Dorsolateral prefrontal cortex (tissue), 122 donors: ENCODE measurements at places on chromosomes 13 and 19.

DNA sequence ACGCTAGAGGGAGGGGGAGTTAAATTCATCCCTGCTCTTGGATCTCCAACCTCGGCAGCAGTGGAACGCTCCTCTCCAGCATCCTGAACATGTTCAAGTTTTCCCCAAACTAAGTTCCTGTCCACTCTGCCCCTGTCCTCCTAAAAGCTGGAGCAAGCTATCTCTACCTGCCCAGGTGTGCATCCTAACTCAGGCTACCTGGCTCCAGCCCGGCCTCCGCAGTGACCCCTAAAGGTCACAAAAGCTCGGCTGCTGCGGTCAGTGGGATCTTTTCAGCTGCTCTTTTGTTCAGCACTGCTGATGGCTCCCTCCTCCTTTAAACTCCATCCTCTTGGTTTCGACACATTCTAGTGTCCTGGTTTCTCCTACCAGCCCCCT lies 1.4 kb downstream of the DCUN1D2 start:
- DNase-seq, result no peak

GRCh38 chr19:38355728-38356725 lies 18.3 kb upstream of the PSMD8 start:
- DNase-seq, result no peak

DNA sequence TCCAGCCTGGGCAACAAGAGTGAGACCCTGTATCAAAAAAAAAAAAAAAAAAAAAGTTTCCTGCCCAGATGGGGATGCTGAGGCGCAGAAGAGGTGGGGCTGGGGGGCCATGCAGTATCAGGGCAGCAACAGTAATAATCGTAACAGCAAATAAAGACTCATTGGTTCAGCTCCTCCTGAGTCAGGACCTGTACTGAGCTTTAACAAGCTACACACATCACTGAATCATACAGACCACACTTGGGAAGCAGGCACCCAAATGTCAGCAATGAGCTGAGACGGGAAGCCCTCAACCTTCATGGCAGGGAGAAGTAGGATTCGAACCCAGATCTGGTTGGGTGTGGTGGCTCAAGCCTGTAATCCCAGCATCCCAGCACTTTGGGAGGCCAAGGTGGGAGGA lies 10.6 kb upstream of the DPF1 start:
- no peak for DNase-seq

- peak; percentile 92 for DNase-seq
Observed at GRCh38 chr19:46495786-46496099, at the start of gene PNMA8B. Gene PNMA8B (minus strand): TSS chr19:46495867. CDS start chr19:46495465, 402 bp downstream.

DNA sequence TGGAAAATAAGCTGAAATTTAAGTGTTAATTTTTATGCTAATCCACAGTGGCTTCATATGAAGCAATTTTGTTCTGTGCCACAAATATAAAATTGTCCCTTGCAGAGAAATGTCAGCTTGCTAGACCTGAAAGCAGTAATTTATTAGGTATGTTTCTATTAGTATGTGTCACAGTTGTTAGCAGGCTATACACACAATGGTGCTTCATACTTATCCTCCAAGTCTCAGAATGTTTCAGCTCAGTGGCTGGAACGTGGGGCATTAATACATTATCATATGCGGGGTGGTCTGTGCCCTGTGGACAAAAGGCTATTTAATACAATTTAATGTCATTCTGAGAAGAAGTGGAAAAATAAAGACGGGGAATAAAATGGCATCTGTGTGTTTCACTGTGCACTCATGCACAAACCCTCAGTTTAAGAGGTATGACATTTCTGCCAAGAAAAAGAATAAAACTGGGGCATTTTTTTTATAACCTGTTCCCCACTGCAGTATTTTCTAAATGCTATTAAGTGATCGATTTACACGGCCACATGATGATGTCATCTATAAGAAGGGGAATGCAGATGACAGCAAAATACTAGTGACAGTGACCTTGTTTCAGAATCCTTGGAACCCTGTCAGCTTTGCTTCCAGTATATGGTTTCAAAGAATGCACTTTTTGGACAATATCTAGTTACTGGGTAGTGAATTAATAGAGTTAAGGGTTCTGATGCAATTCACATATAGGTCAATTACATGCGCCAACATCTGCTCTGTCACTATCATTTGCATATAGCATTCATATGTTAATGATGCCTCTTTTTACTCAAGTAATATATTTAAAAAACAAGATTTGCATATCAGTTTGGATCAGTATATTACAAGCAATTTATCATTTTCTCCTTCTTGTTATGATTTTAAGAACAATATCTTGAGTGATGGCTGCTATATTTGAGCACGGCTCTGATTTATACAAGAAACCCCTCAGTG lies 21.2 kb upstream of the ZNF536 start:
- DNase-seq, result no peak

- DNase-seq, result no peak
Observed at GRCh38 chr19:6464070-6464873, at the start of gene CRB3. Gene CRB3 (plus strand): TSS chr19:6464271. CDS start chr19:6464702, 431 bp downstream.

GRCh38 chr19:13557756-13558398 lies 51.6 kb upstream of the CACNA1A start:
- no peak for DNase-seq

GRCh38 chr13:105929505-105929904 lies 606.0 kb downstream of the EFNB2 start:
- DNase-seq, result no peak

GRCh38 chr19:14544977-14545715 lies 15.8 kb downstream of the TECR start:
- DNase-seq, result peak; percentile 95

- DNase-seq, result no peak
Observed at GRCh38 chr19:10826231-10826630, 9.8 kb downstream of the TMED1 start.

- DNase-seq, result no peak
Observed at GRCh38 chr19:48554385-48555091, 2.6 kb downstream of the SULT2B1 start.

GRCh38 chr13:27751953-27752532 lies 40.2 kb upstream of the GSX1 start:
- DNase-seq, result no peak

DNA sequence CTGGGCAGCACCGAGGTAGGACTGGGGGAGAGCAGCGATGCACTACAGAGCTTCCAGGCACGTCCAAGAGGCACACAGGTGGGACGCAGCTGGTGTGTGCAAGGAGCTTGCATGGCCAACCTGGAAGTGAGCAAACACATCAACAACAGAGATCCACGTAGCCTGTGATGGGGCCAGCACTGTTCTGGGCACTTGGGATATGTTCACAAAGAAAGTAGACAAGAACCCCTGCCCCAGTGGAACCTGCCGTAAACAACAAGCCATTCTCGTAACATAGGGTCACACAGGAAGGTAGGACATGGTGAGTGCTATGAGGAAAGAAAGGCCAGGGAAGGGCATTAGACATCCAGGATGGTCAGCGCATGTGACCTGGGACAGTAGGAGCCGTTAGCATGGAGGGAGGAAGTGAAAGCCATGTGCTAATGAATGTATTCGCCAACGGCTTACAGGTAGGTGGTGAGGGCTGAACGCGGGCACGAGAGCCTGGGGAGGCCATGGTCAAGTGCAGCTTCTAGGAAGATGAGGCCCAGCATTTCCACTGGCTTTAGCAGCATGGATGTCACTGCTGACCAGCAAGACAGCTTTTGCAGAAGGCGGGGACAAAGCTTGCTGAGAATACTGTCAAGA lies 105.5 kb downstream of the TEX26 start:
- DNase-seq, result no peak

GRCh38 chr19:15439078-15439799 lies 10.5 kb downstream of the WIZ start:
- DNase-seq, result no peak
